Breast epithelium (tissue), 4 donors: ENCODE measurements at places on chromosomes 6 and 20.

GRCh38 chr6:90226257-90226656, 70.4 kb downstream of the BACH2 start:
- no peaks in the 10 kb centered on the region for H3K36me3 ChIP-seq
- no peak overlapping the region for H3K4me3 ChIP-seq
- no peaks in the 10 kb centered on the region for H3K27me3 ChIP-seq
- H3K27ac ChIP-seq: no peak overlapping the region
- no peaks in the 10 kb centered on the region for H3K4me1 ChIP-seq

- no peaks in the 10 kb centered on the region for H3K27me3 ChIP-seq
- H3K36me3 ChIP-seq: no peaks in the 10 kb centered on the region
- H3K4me3 ChIP-seq: no peak overlapping the region
- DNase-seq: no peak
- no peak overlapping the region for H3K27ac ChIP-seq
Measured at GRCh38 chr6:163940705-163941623, 526.4 kb downstream of the QKI start.

DNA sequence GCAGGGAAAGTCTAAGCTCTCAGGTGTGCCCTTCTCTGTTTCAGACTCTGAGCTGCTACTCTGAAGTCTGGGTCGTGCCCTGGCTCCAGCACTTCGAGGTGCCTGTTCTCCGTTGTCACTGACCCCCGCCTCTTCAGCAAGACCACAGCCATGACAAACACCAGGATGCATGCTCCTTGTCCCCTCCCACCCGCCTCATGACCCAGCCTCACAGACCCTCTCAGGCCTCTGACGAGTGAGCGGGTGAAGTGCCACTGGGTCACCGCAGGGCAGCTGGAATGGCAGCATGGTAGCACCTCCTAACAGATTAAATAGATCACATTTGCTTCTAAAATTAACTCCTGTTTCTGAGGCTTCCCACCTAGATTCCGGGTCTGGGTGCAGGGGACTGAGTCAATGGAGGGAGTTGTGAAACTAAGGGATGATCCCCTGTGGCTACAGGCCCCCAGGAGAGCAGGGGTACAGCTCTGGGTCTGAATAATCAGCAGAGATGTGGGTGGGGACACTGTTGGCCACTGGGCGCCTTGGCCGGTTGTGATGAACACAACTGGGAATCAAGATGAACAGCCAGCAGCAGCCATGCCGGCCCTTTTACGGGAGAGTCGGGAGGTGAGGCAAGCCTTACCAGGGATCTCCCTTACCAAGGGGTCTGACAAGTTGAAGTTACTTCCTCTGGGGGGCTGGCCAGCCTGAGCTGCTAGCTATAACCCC, 10.7 kb downstream of the CST7 start:
- H3K36me3 ChIP-seq: no peaks in the 10 kb centered on the region
- no peaks in the 10 kb centered on the region for H3K27me3 ChIP-seq
- DNase-seq: no peak

DNA sequence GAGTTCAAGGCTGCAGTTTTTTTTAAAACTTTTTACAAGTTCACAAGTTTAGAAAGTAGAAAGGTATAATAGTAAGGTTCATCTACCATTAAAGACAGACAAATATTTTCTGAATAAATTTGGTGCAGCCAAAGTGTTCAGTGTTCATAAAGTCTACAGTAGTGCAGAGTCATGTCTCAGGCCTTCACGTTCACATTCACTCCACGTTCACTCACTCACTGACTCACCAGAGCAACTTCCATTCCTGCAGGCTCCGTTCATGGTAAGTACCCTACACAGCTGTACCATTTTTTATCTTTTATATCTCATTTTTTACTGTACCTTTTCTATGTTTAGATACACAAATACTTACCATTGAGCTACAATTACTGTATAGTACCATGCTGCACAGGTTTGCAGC, 67.6 kb downstream of the B4GALT5 start:
- DNase-seq: no peak
- no peaks in the 10 kb centered on the region for H3K4me1 ChIP-seq
- H3K27me3 ChIP-seq: no peaks in the 10 kb centered on the region
- H3K4me3 ChIP-seq: no peak overlapping the region
- H3K36me3 ChIP-seq: no peaks in the 10 kb centered on the region
